Astrocyte of the hippocampus (primary cell): ENCODE measurements at places on chromosomes 3 and 15.
A peak's percentile ranks its signal among the peaks of the same experiment; 100 is the strongest.

DNA sequence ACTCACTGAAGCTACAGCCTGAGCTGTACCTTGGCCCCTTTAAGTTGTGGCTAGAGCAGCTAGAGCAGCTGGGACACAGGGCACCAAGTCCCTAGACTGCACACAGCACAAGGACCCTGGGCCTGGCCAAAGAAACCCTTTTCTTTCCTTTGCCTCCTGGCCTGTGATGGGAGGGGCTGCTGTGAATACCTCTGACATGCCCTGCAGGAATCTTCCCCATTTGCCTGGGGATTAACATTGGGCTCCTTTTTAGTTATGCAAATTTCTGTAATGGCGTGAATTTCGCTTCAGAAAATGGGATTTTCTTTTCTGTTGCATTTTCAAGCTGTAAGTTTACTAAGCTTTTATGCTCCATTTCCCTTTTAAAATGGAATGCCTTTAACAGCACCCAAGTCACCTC, 611.2 kb upstream of the ARPP21 start:
- DNase-seq, result no peak

DNA sequence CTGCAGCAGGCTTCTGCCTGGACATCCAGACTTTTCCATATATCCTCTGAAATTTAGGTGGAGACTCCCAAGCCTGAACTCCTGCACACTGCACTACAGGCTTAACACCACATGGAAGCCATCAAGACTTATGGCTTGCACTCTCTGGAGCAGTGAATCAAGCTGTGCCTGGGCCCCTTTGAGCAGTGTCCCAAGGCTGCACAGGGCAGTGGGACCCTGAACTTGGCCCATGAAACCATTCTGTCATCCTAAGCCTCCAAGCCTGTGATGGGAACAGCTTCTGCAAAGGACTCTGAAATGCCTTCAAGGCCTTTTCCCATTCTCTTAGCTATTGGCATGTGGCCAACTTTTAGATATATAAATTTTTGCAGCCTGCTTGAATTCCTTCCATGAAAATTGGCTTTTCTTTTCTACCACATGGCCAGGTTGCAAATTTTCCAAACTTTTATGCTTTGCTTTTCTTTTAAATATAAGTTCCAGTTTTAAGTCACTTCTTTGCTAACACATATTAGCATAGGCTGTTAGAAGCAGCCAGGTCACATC, 257.8 kb upstream of the DCBLD2 start:
- DNase-seq, result no peak

GRCh38 chr3:151225040-151225975, 22.3 kb upstream of the GPR171 start:
- DNase-seq, result no peak

DNA sequence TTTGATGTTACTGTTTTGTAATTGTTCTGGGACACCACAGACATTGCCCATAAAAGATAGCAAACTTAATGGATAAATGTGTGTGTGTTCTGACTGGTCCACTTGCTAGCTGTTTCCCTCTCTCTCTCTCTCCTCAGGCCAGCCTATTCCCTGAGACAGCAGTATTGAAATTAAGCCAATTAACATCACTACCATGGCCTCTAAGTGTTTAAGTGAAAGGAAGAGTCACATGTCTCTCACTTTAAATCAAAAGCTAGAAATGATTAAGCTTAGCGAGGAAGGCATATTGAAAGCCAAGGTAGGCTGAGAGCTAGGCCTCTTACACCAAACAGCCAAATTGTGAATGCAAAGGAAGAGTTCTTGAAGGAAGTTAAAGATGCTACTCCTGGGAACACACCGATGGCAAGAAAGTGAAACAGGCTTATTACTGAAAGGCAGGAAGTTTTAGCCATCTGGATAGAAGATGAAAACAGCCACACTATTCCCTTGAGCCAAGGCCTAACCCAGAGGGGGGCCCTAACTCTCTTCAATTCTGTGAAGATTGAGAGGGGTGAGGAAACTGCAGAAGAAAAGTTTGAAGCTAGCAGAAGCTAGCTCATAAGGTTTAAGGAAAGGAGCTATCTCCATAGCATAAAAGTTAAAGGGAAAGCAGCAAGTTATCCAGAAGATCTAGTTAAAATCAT, 295.1 kb downstream of the CHST2 start:
- no peak for DNase-seq

- no peak for DNase-seq
Observed at GRCh38 chr3:187769771-187770170, 24.5 kb upstream of the BCL6 start.

GRCh38 chr15:59237924-59238331, 31.3 kb downstream of the LDHAL6B start:
- DNase-seq, result no peak

DNA sequence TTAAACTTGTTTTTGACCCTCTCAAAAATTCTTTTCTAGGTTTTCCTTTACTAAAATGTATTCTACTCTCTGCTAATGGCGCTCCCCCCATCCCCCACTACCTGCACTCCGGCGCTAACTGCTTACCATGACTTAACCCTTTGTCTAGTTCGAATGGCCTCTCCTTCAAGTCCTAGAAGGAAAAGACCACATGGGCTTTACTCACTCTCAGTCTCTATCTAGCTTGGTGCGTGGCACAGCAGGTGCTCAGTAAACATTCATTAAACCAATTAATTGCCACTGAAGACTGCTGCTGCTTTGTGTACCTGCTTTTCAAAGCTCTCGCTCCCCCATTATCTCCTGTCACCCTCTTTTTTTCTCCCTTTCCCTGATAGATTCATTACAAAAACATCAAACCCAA, 457.7 kb upstream of the THRB start:
- no peak for DNase-seq

DNA sequence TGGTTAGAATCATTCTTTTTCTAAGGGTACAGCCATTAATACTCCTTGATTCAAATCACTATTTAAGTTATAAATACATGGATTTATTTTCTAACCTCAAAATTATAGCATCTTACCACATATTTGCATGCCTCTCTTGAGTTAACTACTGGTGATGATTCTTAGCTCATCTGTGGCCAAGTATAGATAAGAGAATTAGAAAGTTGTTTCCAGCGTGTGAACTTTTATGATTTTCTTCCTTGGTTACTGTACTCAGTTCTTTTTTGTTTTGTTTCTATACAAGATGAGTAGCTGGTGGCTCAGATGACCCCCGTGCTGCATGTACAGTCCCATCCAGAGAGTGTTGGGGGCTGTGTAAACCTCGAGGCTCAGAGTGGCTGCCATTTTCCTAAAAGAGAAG, 124.6 kb downstream of the IGF1R start:
- no peak for DNase-seq

GRCh38 chr3:78632925-78633553, 1134.8 kb downstream of the ROBO1 start:
- DNase-seq, result peak; percentile 42

- DNase-seq, result no peak
Observed at GRCh38 chr15:89070197-89071124, 17.8 kb upstream of the ABHD2 start.

DNA sequence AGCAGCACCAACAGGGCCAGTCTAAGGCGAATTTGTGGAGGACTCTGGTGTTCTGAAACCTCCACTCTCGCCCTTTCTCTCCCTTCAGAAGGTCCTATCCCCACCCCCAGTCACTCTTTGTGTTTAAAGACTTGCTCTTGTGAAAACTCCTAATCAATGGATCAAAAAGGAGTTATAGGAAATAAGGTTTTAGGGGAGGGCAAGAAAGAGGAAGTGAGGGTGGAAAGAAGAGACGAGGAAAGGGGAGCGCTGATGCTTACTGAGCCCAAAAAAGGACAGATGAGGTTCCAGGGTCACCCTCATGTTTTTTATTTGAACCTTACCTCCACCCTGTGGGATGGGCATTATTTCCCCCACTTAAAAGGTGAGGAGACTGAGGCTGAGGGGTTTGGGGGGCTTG, 70.0 kb upstream of the SLC6A11 start:
- DNase-seq, result no peak

DNA sequence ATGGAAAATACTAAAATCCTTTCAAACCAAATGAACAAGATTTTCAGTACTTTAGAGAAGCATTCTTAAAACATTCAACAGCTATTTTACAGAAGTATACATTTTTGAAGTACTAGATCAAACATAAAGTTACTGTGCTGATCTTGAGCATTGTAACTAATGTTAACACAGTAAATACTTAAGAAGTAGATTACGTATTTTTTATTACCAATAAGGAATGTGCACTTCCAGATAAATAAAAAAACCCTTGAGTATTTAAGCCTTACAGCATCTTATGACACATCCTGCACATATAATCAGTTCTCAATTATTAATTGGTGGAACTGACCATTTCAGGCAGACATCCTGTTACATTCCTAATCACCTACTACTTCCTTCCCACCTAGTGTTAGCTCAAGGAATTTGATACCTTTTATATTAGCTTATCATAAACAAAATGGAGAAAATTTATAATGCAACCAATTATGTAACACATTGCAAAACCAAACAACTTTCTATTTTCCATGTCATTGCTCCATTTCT, 32.8 kb downstream of the COPS2 start:
- no peak for DNase-seq

DNA sequence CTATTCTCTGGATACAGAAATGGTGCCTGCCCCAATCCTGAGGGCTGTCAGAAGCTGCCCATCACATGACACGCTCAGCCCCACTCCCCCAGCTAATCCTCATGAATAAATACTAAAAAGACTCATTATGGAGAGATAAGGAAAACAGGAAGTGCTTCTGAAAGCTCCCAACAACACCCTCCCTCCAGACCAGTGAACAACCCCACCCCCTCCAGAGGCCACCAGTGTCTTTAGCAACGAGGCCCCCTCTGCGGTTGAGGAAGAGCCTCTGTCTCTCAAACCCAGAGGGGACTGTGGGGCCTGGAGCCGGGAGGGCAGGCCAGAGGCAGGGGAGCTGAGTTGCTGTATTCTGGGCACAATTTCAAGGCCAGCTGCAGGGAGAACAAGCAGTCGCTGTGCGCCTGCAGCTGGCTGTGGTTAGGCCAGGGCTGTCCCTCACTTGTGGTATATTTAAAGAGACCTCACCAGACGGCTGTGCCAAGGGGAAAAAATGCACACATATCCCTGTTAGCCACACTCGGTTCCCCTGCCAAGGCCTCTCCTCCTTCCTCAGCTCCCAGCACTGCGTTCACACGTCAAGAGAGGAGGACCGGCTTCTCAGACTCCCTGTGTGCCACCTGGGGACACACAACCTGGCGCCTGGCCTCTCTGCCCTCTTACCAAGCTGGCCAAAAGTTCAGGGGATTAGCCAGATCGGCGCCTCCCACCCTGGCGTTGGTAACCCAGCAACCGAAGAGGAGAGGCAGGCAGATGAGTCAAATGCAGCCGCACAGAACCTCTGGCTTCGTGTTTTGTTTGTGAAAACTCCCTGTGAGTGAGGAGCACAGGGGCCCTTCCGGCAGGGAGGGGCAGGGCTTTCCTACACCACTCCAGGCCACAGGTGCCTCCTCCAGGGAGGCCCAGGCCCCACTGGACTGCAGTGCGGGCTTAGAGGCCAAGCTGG, 101.2 kb upstream of the ETV5 start:
- DNase-seq, result peak; percentile 89

- DNase-seq, result no peak
Observed at GRCh38 chr3:147713234-147714133, 304.3 kb downstream of the ZIC1 start.

- peak; percentile 91 for DNase-seq
Observed at GRCh38 chr3:42179110-42179725, 86.8 kb downstream of the CCK start.

DNA sequence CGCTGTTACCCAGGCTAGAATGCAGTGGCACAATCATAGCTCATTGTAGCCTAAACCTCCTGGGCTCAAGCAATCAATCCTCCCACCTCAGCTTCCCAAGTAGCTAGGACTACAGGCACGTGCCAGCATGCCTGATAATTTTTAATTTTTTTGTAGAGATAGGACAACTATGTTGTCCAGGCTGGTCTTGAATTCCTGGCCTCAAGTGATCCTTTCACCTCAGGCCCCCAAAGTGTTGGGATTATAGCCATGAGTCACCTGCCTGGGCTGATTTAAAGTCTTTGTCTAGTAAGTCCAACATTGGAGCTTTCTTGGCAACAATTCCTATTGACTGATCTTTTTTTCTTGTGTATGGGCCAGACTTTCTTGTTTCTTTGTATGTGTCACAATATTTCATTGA, 28.1 kb downstream of the SPINK8 start:
- no peak for DNase-seq

DNA sequence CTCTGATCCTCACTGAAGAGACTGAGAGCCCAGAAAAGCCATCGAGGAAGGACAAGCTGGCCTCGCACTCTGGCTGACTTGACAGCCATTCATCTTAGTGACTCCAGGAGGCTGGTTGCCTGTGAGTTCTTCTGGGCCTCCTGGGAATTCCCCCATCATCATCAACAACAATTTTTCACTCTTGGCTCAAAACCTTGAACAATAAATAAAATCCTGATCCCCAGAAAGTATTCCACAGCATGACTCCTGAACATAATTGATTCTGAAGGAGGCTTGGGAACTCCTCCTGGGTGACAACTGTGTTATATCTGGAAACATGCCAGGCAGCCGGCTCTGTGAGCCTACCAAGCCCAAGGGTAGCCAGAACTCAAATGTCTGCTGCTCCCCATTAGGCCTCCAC, 188.6 kb downstream of the SHQ1 start:
- peak; percentile 33 for DNase-seq

DNA sequence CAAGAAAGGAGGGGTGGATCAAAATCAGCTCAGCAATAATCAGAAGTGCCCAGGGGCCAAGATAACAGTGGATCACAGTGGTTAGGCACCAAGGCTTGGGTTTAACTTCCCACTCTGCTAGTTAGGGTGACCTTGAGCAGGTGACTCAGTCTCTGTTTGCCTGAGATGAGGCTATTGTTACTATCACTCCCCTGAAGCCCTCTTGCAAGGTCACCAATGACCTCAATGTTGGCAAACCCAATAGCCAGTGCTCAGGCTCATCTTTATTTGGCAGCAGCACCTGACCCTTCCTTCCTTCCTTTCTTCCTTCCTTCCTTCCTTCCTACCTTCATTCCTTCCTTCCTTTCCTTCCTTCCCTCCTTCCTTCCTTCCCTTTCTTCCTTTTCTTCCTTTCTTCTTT, 102.4 kb upstream of the HACD2 start:
- DNase-seq, result no peak

- DNase-seq, result no peak
Observed at GRCh38 chr15:72998681-72999466, 53.4 kb upstream of the NEO1 start.

GRCh38 chr3:458653-459310, 262.2 kb downstream of the CHL1 start:
- DNase-seq, result peak; percentile 12

GRCh38 chr3:41093476-41093875, 105.8 kb upstream of the CTNNB1 start:
- DNase-seq, result no peak
